H7 (cell line): ENCODE measurements at places on chromosomes 2 and 18. TPM values are rescaled to one million over a fixed set of nuclear protein-coding genes. Genes with fewer than 3 reads are reported as not detected.

Gene DOCK10
- 0.11 and 1.1 TPM in 2 replicates for total RNA-seq

Gene MEP1B
- not detected in 2 replicates for total RNA-seq

DNA sequence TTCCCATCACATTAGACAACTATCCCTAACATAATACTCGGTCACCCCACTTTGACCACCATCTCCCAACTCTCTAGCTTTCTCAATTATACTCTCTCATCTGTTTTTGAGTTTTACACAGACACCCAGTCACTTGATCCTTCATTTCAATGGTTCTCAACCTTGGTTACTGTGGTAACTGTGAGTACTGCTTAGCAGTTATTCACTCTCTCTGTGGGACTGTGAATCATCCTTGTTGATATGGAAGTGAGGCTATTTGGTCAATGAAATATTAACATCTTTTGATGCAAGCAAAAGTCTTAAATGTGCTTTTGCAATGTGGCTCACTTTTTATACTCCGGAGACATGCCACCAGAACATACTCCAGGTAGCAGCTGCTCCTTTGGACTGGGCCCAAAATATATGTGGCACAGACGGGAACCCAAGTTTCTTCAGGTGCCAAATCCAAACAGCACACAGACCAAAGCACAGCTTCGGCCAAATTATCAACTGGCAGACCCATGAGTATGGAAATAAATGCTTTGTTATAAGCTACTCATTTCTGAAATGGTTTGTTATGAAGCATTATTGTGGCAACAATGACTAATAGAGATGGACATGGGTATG, 75.0 kb upstream of the SLC25A52 start:
- DNase-seq: no peak

DNA sequence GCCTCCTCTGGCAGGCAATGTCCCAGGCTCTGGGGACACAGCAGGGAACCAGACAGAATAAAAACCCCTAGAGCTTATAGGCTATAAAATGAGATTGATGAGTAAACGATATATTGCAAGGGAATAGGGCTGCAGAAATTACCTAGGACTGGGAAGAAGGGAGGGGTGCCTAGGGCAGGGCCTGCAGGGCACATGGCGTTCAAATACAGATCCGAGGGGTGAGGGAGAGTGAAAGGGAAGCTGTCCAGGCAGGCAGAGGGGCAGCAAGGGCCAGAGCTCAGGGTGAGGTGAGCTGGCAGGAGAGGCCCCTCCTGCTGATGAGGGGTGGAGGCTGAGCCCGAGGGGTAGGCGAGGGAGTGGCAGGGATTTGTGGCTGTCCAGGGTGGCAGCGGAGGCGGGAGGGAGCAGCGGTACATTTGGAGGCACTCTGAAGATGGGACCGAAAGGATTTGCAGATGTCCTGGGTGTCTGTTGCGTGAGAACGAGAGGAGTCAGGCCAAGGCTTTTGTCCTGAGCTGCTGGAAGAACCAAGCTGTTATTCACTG, 33.7 kb downstream of the KCNIP3 start:
- no peak for DNase-seq

DNA sequence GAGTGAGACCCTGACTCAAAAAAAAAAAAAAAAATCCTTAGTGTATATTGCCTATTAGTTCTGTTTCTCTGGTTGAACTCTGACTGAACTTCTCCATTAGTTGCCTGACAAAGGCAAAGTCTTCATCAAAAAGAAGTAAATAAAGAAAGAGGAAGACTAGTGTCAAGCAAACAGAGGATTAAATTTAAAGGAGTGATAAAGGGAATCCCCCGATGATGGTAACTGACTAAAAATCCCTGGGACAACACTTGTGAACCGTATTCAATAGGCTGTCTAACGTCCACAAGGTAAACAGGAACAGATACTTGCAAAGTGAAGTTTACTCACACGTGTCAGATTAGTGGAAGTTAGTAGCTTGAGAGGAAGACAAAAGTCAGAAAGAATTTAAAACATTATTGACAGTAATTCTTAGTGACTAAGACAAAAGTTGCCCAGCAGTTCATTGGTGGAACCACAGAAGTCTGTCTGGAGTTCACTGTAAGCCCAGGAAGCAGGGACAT, 26.2 kb upstream of the SPOPL start:
- no peak for DNase-seq

GRCh38 chr2:119280680-119281079, 57.0 kb downstream of the STEAP3 start:
- no peak for DNase-seq
